Mucosa of descending colon (tissue), 3 donors: ENCODE measurements at places on chromosomes 1 and 21. TPM values are rescaled to one million over a fixed set of nuclear protein-coding genes. Genes with fewer than 3 reads are reported as not detected.

DNA sequence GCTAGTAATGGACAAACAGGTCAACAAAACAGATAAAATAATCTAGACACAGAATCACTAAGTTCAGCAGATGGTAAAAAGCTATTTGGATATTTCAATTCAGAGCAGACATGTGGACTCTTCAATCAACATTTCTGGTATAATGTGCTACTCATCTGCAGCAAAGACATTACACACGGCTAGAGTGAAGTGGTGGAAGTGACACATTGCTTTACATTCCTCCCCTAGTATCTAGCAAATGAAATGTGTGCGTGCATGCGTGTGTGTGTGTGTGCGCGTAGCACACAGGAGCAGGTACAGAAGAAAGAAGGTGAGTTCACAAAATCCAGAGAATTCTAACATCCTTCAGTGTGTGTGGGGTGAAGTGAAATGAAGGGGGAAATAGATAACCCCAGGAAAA lies 8.3 kb downstream of the AHCTF1 start:
- no peak for DNase-seq

DNA sequence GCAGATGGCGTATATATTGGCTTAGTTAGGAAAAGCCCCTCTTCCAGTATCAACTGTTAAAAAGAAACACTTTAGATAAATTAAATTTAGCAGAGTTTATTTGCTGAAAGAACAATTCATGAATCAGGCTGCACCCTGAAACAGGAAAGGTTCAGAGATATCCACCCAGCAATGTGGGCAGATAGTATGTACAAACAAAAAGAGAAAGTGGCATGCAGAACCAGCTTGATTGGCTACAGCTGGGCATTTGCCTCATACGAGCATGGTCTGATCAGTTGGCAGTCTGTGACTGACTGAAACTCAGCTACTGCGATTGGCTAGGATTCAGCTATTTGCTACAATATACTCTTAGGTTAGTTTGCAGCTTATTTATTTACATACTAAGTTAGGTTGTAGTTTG lies 98.2 kb downstream of the ZC3H11B start:
- no peak for DNase-seq

DNA sequence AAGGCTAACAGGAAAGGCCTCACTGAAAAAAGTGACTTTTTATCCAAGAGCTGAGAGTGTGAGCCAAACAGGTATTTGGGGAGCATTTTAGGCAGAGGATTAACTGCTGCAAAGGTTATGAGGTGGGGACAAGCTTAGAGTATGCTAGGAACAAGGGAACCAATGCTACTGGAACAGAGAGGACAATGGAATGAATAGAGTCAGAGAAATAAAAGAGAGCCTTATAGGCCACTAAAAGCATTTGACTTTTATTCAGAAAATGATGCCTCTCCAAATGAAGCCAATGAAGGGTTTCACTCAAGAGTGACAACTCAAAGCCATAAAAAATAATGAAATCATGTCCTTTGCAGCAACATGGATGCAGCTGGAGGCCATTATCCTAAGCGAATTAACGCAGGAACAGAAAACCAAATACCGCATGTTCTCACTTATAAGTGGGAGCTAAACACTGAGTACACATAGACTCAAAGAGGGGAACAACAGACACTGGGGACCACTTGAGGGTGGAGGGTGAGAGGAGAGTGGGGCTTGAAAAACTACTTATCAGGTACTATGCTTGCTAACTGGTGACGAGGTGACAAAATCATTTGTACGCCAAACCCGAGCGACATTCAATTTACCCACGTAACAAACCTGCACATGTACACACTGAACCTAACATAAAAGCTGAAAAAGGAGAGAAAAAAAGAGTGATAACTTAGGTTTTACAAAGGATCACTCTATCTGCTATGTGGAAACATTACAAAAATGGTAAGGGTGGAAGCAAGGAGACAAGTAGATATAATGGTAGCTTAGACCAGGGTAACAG lies 11.1 kb downstream of the PTP4A2 start:
- DNase-seq, result no peak

DNA sequence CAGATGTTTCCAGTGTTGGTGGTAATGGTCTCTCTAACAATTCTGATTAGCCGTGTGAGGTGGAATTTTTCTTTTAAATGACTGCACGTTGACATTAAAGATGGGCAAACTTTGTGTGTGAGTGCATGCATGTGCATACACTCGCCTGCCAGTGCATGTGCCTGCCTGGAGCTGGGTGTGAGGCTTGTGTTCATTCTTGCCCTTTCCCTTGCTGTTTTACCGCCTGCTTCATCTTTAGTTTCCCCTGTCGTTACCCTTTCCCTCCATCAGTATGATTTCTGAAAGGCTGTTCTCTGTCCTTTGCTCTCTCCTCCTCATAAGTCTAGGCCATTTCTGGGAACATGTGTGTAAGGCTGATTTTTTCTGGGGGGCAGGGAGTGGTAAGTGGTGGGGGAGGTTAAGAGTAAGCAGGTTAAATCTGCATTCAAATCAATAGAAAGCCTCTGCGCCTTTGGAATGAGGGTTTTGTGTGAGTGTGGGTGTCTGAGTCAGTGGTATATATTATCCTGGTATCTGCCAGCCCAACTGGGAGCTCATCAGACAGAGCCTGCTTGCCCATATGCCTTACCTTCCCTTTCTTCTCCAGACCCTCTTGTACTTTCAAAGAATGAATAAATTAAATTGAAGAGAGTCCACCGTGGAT lies 112.5 kb downstream of the PBX1 start:
- no peak for DNase-seq

GRCh38 chr1:76268341-76268740 lies 193.8 kb downstream of the ST6GALNAC3 start:
- no peak for DNase-seq

- no peak for DNase-seq
These were observed 7.1 kb downstream of the MEX3A start for GRCh38 chr1:156075162-156075561.

DNA sequence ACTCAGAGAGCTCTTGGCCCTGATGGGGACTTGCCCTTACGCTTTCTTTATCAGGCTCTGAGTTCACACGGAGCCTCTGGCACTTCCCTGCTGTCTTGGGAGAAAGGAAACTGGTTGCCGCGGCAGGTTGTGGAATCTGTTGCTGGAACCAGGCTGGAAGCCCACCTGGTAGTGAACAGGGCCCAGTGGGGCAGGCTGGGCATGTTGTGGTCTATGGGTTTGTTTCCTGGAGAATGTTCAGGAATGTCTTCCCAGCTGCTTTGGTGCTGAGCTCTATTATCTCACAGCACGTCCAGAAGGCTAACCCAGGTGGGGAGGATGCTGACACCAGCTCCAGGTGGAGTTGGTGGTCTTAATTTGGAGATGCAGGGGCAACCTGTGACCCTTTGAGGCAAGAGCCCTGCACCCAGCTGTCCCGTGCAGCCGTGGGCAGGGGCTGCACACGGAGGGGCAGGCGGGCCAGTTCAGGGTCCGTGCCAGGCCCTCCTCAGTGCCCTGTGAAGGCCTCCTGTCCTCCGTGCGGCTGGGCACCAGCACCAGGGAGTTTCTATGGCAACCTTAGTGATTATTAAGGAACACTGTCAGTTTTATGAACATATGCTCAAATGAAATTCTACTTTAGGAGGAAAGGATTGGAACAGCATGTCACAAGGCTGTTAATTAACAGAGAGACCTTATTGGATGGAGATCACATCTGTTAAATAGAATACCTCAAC lies 33.3 kb upstream of the TDRD10 start:
- no peak for DNase-seq

DNA sequence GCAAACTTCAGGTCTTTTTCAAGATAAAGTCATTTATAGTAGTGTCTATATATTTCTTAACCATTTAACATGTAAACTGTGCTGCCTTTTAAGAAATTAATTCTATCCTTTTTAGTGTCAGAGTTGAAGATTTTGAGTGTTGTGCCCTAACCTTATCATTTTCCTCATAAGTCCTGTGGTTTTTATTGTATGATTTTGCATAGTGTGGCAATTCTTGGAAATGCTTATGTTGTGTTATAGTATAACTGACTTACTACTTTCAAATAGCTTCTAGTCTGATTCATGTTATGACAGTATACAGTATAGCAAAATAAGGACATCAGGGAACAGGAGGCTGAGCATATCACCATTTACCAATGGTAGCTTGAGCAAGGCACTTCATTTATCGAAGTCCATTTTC lies 99.1 kb downstream of the PTBP2 start:
- DNase-seq, result no peak

- DNase-seq, result no peak
These were observed 36.1 kb downstream of the BEND5 start for GRCh38 chr1:48740621-48741020.

C1orf167 gene
- total RNA-seq, result not detected

ZNF695 gene
- 1.7 TPM for total RNA-seq

DCST2 gene
- 3.3 TPM for total RNA-seq

ABL2 gene
- total RNA-seq, result 14.8 TPM

PLPPR4 gene
- 0.36 TPM for total RNA-seq

MAGOH gene
- total RNA-seq, result 34.9 TPM

MYOG gene
- not detected for total RNA-seq

FAM72C gene
- 1.0 TPM for total RNA-seq
